ENCODE measurements at places on chromosomes 2 and 18. TPM values are rescaled to one million over a fixed set of nuclear protein-coding genes. Genes with fewer than 3 reads are reported as not detected.

GPR45 gene
- not detected for total RNA-seq

UGT1A5 gene
- total RNA-seq, result not detected

TCF23 gene
- total RNA-seq, result not detected

HOXD10 gene
- not detected for total RNA-seq

CFC1 gene
- not detected for total RNA-seq

MOGAT1 gene
- not detected for total RNA-seq

TGFA gene
- 2.9 TPM for total RNA-seq

CXCR1 gene
- total RNA-seq, result not detected

ASPRV1 gene
- total RNA-seq, result 2.0 TPM

KIF3C gene
- total RNA-seq, result 5.1 TPM

IAH1 gene
- total RNA-seq, result 52.5 TPM

ASB18 gene
- total RNA-seq, result not detected

TTR gene
- not detected for total RNA-seq

AFF3 gene
- 3.2 TPM for total RNA-seq

SCYGR2 gene
- total RNA-seq, result not detected

PROM2 gene
- 0.87 TPM for total RNA-seq

FOXI3 gene
- total RNA-seq, result not detected

CNRIP1 gene
- 0.29 TPM for total RNA-seq

NMS gene
- not detected for total RNA-seq

MOCOS gene
- 0.12 TPM for total RNA-seq

MROH2A gene
- total RNA-seq, result not detected

TNFAIP6 gene
- not detected for total RNA-seq

RAB12 gene
- total RNA-seq, result 20.8 TPM

GYPC gene
- total RNA-seq, result 78.5 TPM

NTSR2 gene
- total RNA-seq, result not detected

INO80C gene
- total RNA-seq, result 27.3 TPM

PLEK gene
- 9.1 TPM for total RNA-seq

OLA1 gene
- total RNA-seq, result 31.2 TPM

SOX11 gene
- not detected for total RNA-seq

CLEC4F gene
- not detected for total RNA-seq

LYPD1 gene
- not detected for total RNA-seq

PCARE gene
- not detected for total RNA-seq

POTEI gene
- total RNA-seq, result not detected

GATA6 gene
- total RNA-seq, result not detected

MATN3 gene
- total RNA-seq, result not detected

THSD7B gene
- total RNA-seq, result not detected

CTAGE1 gene
- not detected for total RNA-seq

ALKAL2 gene
- not detected for total RNA-seq

LRATD1 gene
- total RNA-seq, result not detected
